ENCODE measurements at places on chromosomes 2 and 18.

GRCh38 chr2:124343827-124344498, 318.9 kb downstream of the CNTNAP5 start:
- DNase-seq: no peak

DNA sequence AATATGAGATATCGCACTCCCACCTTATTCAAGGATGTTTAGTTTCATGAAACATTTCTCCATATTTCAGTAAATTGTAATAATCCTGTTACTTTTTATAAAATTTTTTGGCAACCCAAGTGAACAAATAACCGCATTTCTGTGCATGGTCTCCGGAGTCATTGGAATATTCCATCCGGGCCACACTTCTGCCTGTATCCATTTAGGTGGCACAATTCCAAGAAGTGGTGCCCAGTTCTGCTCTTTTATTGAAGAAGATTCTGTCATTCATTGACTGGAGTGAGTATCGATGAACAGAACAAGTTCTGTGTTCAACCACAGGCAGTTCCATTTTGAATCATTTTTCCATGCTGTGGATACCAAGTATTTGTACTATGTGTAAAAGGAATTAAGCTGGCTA, 26.6 kb upstream of the ICOS start:
- no peak for DNase-seq

DNA sequence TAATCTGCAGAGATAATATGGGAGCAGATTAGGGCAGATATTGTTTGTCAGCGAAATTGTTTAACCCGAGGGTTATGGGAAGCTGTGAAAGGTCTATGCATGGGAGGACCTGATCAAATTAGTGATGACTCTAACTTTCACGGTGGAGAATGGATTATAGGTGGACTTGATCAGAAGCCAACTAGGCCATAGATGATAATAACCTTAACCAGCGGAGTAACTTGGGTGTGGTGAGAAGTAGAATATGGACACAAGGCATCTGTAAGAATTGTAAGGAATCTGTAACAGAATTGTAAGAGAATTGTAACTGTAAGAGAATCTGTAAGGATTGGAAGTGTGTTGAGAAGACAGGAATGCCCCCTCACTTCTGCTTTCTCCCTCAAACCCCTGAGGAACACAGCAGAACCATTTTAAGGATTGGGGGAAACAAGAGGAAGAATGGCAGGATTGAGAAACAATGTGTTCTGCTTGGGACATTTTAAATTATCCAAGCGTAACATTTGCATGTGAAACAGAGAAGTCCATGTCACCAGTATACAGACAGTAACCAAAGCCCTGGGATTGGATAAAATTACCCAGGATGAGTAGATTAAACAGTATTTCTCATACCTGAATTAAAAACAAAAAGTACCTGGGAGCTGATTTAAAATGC, 14.9 kb upstream of the SLC39A10 start:
- DNase-seq: no peak

GRCh38 chr2:137291836-137292570, 526.7 kb downstream of the THSD7B start:
- no peak for DNase-seq

- DNase-seq: no peak
Measured at GRCh38 chr2:112301171-112301584, 25.8 kb downstream of the ZC3H6 start.

- DNase-seq: no peak
Measured at GRCh38 chr18:44789710-44790109, 109.0 kb downstream of the SETBP1 start.

DNA sequence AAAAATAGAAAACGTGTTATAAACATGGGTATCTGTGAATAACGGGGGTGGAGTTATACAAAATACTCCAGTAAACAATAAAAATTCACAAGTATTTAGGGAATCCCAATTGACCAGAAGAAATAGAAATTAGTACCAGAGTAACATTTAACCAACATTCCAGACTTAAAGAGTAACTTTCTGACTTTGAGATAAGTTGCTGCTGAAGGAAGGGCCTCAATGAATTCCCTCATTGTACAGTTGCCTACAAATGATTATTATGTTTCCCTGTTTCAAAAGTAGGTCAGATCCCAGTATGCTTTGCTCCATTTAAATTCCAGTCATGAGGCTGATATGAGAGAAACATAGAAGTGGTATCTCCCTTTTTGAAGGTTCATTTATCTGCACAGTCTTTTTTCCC, 88.3 kb upstream of the KCNH7 start:
- DNase-seq: no peak

GRCh38 chr18:34872066-34872465, 162.0 kb downstream of the DTNA start:
- no peak for DNase-seq

DNA sequence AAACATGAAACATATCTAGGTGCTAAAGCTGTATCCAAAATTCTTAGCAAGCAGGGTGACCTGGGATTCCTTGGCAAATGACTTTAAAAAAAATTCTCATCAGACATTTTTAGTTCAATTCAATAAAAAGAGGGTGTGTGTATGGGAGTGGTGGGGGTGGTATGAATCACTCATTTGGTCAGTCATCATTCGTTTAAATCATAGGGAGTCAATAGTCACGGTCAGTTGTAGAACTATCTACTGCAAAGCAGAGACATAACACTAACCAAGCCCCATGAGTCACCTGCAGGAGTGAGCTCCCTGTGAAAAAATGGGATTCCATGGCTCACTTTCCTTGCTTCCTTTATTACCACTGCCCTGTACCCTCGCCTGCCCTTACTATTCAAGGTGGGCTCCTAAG, 380.6 kb upstream of the TCF4 start:
- DNase-seq: no peak

GRCh38 chr2:109335631-109336176, 206.7 kb downstream of the SH3RF3 start:
- DNase-seq: no peak

DNA sequence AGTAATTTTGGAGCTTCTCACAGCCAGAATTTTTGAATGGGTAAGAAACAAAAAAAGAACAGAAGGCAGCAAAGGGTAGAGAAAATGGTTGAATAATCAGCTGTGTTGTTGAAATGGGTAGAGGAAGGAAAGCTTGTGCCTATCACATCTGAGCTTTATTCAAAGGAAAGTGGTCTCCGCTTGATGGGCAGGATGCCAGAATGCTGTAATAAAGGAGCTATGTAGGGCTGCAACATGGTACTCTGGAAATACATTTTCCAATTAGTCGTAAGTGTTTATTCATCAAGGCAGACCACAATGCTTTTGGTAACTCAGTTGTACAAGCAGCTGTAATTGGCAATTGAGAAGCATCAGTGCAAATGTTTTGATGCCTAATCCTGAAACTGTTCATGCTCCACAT, 196.9 kb downstream of the ICOS start:
- no peak for DNase-seq

DNA sequence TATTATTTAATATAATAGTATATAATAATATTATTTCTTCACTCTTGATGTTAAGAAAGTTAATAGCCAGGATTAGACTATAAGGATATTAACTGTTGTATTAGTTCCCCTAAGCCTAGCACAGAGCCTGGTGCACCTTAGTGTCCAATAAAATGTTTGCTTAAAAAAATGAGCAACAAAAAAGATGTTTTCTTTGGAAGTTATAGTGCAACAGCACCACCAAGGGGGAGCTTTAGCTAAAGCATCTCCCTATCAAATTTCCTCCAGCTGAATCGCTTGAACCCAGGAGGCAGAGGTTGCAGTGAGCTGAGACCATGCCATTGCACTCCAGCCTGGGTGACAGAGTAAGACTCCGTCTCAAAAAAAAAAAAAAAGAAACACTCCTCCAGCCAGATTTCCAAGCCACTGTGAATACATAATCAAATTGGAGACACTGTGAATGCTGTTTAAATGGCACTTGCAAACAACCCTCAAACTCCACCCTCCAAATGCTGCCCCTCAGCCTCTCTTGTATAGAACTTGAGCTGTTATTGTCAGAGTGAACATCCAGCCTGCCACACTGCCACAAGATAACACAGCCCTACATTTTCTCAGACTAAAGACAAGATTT, 221.9 kb downstream of the DYM start:
- DNase-seq: no peak

DNA sequence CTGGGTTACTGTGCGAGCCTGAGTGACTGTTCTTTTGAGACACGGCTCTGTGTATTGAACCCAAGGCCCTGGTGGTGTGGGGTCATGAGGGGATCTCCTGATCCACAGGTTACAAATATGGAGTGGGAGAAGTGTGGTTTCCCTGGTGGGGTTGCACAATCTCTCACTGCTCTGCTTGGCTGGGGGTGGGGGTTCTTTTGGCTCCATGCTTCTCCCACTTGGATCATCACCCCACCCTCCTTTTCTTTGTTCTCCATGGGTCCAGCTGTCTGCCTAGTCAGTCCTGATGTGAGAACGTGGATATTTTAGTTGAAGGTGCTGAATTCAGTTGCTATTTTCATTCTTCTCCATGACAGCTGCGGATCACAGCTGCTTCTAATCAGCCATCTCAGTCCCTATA, 37.8 kb downstream of the AGPS start:
- no peak for DNase-seq

DNA sequence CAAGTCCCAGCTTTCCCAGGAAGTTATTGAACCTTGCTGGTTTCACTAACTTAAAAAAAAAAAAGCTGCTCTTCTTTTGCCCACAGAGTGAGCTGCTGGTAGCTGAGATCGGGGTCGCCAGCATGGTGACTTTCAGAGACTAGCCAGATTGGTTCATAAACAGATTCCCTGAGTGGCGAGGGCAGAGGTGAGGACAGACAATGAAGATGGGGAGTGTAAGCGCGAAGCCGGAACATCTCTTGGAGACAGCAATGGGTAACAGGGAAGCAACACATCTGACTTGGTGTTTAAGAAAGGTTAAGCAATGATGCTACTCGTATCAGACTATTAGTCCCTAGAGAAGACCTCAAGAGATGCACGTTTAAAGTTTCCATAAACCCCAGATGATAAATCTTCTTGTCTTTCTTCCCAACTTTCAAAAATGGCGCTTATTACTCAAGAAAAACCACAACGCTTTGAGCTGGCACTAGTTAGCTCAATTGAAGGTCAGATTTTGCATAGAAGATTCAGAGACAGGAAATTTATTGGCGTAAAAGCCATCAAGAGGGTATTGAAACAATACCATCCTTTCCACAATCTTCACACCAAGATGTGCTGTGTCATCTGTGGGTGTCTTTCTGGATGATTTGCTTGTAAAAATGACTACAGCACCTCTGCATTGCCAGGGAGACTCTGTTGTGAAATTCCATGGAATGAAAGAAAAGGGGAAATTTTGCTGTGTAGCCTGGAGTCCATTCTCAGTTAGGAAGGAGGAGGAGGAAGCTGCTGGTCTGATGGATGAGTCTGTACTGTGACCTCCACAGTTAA, 193.1 kb upstream of the CXCR4 start:
- DNase-seq: no peak

GRCh38 chr18:44887227-44887631, 206.5 kb downstream of the SETBP1 start:
- no peak for DNase-seq

DNA sequence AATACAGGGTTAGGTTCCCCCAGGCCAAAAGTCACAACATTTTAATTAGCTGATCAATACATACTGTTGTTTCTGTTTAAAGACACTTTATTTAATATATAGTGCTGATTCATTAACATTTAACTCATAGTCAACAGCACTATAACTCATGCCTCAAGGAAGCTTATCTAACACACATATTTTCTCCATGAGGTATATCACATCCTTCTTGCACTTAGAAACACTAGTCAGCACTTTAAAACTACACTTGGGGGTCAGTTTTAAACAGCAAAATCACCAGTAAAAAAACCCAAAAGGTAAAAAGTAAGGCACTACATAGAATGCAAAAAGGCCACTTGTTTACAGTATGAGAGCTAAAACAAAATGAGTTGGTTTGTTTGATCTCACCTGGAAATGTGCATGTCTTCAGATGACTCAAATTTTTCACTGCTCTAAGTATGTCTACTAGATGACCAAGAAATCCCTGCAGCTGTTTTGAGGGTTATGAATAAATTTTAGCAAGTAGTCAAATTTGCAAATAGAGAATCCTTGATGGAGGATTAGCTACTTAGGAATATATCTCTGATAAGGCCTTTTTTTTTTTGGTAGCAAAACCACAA, 54.1 kb upstream of the EPB41L5 start:
- no peak for DNase-seq

GRCh38 chr2:189281201-189281600, 101.6 kb upstream of the COL5A2 start:
- DNase-seq: no peak
